ENCODE measurements at places on chromosomes 6 and 20. TPM values are rescaled to one million over a fixed set of nuclear protein-coding genes. Genes with fewer than 3 reads are reported as not detected.

GRCh38 chr6:121201105-121201504 is 133.2 kb downstream of the TBC1D32 start:
- no peak for DNase-seq

GRCh38 chr6:158815379-158815724 is 3.8 kb downstream of the EZR start:
- DNase-seq: no peak

- DNase-seq: no peak
Measured at GRCh38 chr6:95071464-95071863, 505.9 kb upstream of the MANEA start.

DNA sequence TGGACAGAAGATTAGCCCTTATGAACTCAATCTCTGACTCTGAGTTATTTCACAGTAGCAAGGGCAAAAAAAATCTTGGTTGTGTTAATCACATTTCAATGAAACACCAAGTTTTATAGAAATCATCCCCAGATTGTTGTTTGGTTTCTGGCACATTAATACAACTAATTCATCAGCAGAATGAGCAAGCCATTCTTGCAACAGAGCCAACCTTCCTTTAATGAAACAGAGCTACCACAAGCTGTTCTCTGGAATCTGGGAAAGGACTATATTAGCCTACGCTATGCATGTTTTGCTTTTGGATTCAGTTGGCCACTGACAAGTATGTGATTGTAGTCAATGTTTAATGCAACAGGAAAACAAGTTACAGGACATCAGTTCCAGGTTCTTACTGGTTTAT is 13.8 kb upstream of the POPDC3 start:
- no peak for DNase-seq

DNA sequence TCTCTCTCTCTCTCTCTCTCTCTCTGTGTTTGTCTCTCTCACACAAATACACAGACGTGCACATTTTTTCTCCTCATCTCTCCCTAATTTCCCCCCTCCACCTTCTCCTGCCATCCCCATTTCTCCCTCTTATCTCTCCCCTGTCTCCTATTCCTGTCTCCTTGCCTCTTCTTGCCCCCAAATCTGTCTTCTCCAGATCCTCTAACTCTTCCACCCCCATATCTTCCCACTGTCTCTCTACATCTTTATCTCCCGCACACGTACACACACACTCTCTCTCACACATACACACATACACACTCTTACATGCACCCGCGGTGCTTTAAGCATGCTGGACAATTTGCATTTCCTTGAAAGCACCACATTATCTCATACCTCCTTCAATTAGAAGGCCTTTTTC is 15.9 kb downstream of the KIZ start:
- no peak for DNase-seq

DNA sequence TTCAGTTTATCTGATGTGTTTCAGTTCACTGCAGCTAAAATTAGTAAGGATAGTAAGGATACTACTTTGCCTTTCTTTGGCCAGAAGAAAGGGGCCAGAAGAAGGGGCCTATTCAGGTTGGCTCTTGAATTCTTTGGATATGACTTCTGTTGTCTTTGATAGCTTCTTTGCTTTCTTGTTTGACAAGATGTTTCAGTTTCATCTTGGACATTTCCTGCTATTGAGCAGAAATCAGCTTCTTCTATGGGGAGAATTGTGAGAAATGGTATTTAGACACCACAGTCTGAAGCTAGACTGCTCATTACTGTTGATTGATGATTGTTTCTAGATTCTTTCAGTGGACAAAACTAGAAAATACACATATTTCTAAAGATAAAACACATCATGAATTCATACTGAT is 23.2 kb downstream of the L3MBTL3 start:
- DNase-seq: no peak

DNA sequence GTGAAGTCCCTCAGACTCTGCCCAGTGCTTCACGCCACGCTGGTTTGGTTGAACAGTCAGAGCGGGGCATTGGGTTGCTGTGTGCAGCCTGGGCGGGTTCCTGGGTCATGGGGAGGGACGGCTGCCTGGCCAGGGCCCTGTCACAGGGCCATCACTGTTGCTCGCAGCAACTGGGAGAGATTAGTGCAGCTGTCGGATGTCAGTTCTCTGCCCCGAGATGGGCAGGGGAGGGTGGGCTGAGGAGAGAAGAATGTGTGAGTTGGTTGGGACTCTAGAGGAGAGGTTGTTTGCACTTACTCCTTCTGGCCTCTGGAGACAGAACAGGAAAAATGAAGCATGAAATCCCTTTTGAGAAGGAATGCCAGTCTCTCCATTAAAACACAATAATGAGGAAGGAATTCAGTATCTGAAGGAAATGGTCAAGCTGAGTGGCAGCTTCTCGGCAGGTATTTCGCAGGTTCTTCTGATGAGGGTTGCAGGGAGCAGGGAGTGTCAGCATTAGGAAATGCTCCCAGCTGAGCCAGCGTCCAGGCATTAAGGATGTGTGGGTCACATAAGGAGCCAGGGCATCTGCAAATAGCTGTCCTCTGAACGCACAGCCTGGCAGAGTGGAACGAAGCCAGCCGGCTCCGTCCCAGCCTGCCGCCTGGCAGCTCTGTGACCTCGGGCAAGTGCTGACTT is 95.9 kb downstream of the SSR1 start:
- DNase-seq: no peak

DNA sequence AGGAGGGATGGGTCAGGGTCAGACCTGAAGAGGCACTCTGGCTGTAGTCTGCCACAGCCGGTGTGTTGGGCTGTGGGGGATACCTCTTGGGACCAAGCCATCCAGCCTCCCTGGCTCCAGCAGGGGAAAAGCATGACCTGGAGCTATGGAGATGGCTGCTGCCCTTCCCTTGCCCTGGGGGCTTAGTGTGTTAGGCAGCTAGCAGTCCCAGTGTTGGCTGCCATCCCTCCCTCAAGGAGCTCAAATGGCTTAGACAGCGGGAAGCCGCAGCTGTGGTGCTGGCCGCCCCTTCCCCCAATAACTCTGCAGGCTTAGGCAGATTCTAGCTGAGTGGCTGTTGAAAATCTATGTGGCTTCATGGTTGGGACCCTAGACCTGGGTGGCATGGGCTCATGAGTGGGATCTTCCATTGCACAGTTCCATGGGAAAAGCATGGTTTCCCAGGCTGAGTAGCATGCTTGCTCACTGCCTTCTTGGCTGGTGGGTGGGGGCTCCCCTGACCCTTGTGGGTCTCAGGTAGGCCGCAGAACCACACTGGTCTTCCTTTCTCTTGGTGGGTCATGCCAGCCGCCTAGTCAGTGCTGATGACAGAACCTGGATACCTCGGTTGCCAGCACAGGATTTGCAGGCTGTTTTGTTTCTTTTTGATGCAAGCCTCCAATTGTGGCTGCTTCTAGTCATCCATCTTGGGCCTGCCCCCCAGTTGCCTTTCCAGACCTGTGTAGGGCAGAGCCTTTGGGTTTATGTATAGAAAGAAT is 69.0 kb upstream of the AHI1 start:
- no peak for DNase-seq

GRCh38 chr6:133568970-133569889 is 319.7 kb upstream of the TCF21 start:
- DNase-seq: peak; percentile 31

- peak; percentile 92 for DNase-seq
Measured at GRCh38 chr6:170344631-170345576, 38.3 kb downstream of the FAM120B start.

DNA sequence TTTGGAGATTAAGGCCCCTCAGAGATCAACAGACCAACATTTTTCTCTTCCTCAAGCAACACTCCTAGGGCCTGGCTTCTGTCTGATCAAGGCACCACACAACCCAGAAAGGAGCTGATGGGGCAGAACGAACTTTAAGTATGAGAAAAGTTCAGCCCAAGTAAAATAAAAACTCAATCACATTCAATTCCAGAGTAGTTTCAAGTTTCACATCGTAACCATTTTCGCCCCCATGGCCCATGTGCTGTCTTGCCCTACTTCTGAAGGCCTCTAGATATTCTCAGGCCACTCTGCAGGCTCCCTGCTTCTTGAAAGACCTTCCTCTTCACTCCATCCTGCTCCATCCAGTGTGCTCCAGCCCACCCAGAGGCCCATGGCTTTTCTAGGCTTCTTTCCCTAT is 4.2 kb downstream of the IL17A start:
- DNase-seq: no peak

GRCh38 chr20:59850018-59850641 is 83.3 kb downstream of the SYCP2 start:
- DNase-seq: peak; percentile 4

The OR12D3 gene
- total RNA-seq: not detected

The GRM4 gene
- not detected for total RNA-seq

The ZNF311 gene
- total RNA-seq: 0.05 TPM

The C6orf58 gene
- total RNA-seq: not detected

The CST2 gene
- total RNA-seq: not detected

The LZTS3 gene
- total RNA-seq: 17.4 TPM

The BMP6 gene
- 123 TPM for total RNA-seq

The ADGRF5 gene
- 502 TPM for total RNA-seq

The PROKR2 gene
- not detected for total RNA-seq

The PI3 gene
- total RNA-seq: not detected

The HSPA12B gene
- 25.5 TPM for total RNA-seq

The GJA1 gene
- total RNA-seq: 232 TPM

The SIRPB1 gene
- 4.1 TPM for total RNA-seq
